CD8-positive, alpha-beta T cell (primary cell): ENCODE measurements at places on chromosomes 2 and 18.

GRCh38 chr18:23539296-23539695 is 36.0 kb downstream of the RMC1 start:
- DNase-seq = no peak

GRCh38 chr2:17658251-17658843 is 95.3 kb downstream of the SMC6 start:
- DNase-seq = no peak

- DNase-seq = no peak
Measured at GRCh38 chr2:106053116-106053515, 141.0 kb downstream of the UXS1 start.

DNA sequence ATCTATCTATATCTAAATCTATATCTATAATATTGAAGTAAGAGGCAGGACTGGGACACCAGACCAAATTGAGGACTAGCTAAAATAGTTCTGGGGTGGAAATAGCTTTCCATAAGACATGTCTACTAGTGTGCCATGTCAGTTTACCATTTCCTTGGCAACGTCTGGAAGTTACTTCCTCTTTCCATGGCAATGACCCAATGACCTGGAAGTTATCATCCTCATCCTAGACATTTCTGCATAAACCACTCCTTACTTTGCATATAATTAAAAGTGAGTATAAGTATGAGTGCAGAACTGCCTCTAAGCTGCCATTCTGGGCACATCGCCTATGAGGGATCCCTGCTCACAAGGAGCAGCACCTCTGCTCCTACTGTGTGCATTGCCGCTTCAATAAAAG is 734.0 kb upstream of the GCFC2 start:
- no peak for DNase-seq

DNA sequence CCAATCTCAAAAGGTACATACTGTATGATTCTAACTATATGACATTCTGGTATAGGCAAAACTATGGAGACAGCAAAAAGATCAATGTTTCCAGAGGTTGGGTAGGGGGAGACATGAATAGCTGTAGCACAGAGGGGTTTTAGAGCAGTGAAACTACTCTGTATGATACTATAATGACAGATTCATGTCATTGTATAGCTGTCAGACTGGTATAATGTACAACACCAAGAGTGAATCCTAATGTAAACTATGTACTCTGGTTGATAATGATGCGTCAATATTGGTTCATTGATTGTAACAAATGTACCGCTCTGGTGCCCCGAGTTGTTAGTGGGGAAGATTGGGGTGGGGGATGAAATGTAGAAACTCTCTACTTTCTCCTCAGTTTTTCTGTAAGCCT is 172.4 kb upstream of the SPOPL start:
- DNase-seq = no peak

- DNase-seq = no peak
Measured at GRCh38 chr2:156728328-156728727, 292.1 kb downstream of the GPD2 start.

- no peak for DNase-seq
Measured at GRCh38 chr2:20187331-20187730, 37.6 kb downstream of the SDC1 start.

- DNase-seq = no peak
Measured at GRCh38 chr2:74576863-74577229, 22.3 kb downstream of the DOK1 start.

- no peak for DNase-seq
Measured at GRCh38 chr2:168355121-168355520, 101.0 kb upstream of the CERS6 start.

GRCh38 chr18:42078711-42079110 is 123.7 kb downstream of the PIK3C3 start:
- no peak for DNase-seq

- DNase-seq = no peak
Measured at GRCh38 chr2:25738383-25739343, 65.3 kb upstream of the DTNB start.
